Right kidney (tissue), 9 donors: ENCODE measurements at places on chromosomes 2 and 18.
A peak's percentile ranks its signal among the peaks of the same experiment; 100 is the strongest.

- no peak for DNase-seq
Observed at GRCh38 chr2:52356556-52356955, 1324.6 kb upstream of the NRXN1 start.

DNA sequence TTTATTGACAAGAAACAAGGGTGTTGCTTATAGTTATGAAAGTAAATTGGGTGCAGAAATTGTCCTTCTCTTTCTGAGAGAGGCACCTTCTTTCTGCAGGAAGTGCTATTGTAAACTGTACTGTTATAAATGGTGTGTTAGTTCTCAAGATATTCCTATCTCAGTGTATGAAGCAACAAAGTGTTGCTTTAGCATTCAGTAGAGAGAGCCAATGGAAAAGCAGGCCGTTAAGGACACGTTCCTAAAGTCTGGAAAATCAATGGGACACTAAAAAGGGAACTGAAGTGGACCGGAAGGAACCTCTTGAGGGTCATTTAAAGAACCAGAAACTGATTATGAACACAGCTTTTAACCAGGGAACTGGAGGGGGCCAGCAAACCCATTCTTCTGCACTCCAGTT is 510.0 kb upstream of the ZEB2 start:
- DNase-seq: no peak

DNA sequence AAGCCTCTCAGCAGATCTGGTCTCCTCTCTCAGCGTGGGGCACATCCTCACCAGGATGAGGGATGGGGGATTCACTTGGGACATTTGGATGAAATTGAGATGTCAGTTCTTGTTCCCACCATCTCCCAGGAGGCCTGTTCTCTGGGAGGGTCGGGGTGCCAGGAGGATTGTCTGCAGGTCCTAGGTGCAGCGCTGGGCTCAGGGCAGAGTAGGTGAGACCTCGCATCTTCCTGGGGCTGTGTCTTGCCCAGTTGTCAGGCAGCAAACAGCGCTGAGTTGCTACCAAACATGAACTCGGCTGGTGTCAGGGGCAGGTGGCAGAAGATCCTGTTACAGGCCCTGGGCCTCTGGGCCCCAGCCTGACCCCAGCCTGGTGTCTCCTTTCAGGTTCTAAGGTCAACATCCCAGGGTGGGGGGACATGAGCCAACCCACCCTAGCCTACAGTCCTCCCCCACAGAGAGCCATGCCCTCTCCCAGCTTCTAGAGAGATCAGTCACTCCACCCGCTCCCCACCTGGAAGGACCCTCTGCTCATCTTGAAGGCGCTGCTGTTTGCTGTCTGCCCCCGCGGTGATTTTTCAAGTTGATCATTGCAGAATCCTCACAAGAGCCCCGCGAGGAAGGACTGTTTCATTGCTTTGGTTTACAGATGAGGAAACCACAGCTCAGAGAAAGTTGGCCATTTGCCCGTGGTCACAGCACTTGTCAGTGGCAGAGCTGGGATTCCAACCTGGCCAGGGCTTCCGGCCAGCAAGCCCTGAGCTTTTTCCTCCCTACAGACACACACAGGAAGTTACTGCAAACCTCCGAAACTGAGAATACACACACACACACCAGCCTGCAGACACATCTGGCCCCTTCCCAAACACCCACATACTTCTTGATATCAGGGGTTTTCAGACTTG is 83.9 kb downstream of the STPG4 start:
- DNase-seq: no peak

- DNase-seq: peak; percentile 56
Observed at GRCh38 chr2:20543469-20544152, 96.7 kb downstream of the RHOB start.

- peak; percentile 93 for DNase-seq
Observed at GRCh38 chr2:55419233-55419678, 400 bp downstream of the CCDC88A start.

DNA sequence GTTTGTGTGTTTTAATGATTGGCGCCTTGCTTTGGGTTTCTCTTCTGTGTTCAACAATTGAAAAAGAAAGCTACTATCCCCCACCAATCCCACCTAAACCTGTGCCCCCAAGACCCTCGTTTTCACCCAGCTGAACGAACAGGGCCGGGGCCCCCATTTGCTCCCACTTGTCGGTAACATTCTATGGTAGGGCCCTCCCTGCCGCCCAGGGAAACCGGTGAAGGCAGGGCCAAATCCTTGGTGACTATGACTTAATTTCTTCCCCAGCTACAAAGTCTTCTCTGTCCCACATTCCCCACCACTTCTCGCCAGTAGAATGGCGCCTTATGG is 598 bp upstream of the SNRNP200 start:
- DNase-seq: no peak

- DNase-seq: no peak
Observed at GRCh38 chr2:172893111-172893510, 157.5 kb downstream of the RAPGEF4 start.

DNA sequence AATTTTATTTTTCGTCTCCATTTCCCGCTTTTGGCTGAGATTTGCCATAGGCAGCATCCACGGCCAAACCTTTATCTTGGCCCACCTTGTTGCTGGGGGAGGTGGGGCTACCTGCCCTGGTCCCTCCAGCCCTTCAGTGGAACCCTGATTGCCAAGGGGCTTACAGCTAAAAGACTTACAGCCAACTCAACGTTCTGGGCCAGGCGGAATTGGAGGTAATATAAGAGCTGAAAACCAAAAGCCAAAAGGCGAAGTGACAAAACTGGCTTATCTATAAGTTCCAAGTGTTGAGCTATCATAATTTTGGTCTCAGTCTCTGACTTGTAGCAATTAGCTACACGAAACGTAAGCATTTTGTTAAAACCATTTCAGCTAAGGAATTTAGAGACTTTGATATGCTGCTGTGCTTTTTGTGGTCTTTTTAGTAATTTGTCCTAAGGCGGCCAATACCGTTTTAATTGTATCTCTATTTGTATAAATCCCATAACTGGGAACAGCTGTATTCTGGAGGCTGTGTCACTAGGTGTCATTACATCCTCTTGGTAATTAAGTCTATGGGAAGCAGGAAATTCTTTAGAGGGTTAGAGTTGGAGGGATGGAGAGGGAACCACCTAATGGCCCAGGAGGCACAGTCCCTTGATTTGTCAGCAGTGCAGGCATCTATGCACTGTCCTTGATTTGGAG is 24.0 kb downstream of the PDCD1 start:
- DNase-seq: no peak

DNA sequence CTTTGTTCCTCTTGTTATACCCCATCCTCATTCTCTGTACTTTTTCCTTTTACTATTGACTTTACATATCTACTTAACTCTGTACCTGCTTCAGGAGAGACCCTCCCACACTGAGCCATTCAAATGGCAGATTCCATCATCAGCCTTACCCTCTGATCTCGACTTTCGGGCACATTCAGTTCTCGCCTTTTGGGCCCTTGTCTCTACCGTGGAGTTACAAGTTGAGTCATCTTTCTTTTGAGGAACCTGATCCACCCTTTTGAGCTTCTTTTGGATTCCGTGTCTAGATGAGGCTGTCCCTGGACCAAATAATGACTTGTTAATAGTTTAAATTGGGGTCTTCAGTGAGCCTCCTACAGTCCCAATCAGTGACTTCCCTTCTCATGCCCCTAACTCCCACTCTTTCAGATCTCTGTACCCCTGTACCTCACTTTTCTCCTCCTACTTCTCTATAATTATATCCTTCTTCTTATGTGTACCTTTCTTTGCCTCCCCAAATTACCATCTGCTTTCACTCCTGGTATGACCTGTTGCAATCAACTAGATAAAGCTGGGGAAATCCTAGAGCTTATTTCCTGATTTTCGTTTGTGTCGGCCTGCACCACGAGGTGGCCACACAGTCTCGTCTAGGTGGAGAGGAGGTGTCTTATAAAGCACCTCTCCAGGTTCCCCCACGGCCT is 17.2 kb downstream of the SP110 start:
- no peak for DNase-seq

- DNase-seq: no peak
Observed at GRCh38 chr2:113709022-113709421, 47.4 kb downstream of the SLC35F5 start.

DNA sequence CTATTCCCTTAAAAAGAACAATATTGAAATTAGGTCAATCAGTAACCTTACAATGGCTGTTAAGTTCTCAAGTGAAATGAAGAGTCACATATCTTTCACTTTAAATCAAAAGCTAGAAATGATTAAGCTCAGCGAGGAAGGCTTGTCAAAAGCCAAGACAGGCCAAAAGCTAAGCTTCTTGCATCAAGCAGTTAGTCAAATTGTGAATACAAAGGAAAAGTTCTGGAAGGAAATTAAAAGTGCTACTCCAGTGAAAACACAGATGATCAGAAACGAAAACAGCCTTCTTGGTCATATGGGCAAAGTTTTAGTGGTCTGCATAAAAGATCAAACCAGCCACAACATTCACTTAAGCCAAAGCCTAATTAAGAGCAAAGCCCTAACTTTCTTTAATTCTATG is 402.6 kb upstream of the ZEB2 start:
- no peak for DNase-seq

DNA sequence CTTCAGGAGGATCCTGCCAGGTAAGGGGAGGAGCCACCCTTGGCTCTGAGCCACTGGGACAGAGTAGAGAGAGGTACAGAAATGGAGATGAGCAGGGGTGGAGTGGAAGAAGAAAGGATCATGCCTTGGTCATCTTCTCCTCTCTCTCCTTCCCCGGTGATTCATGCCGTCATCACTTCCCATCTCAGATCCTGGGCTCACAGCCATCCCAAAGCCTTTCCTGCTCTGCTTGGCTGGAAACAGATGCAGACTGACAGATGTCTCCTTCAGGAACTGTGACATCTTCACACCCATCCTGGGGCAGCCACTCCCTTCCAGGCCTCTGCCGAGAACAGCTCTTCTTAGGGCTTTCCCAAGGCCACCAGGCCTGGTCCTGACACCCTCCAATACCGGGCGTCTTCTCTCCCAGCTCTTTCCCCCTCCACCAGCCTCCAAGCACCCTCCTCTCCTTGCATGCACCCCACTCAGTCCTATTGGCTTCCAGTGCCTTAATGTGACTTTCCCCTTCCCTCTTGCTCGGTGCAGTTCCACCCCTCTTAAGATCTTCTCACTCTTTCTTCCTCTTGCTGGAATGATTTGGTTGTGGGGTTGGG is 58.3 kb upstream of the TNP1 start:
- DNase-seq: no peak

GRCh38 chr18:44742718-44743311 is 62.1 kb downstream of the SETBP1 start:
- peak; percentile 49 for DNase-seq

GRCh38 chr2:8252997-8253694 is 428.7 kb upstream of the ID2 start:
- DNase-seq: no peak

DNA sequence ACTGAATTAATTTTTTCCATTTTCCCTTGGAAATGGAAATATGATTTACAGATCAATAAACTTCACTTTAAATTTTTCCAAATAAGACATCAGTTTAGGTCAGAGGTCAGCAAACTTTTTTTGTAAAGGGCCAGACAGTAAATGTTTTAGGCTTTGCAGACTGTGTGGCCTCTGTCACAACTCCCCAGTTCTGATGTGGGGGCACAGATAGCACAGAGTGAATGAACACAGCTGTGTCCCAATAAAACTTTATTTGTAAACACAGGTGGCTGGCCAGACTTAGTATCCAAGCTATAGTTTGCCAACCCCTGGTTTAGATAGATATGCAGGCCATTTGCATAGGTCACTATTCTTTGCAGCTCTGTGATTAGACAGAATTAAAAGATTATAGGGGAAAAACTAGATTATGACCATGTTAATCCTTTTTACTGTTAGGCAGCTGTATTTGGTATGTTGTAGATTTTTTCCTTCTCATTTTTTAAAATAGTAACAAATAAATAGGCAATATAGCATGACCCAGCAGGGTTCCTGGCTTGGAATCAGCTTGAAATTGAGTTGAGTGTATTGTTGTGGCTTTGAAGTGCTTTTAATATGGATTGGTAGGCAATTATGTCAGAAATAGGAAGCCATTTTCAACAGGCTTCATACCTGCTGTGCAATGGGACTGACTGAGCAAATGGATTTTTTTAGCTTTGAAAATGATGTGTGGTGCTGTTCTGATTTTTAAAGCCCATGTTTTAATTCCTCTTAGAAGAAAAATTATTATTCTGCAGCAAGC is 59.7 kb downstream of the WDSUB1 start:
- no peak for DNase-seq

DNA sequence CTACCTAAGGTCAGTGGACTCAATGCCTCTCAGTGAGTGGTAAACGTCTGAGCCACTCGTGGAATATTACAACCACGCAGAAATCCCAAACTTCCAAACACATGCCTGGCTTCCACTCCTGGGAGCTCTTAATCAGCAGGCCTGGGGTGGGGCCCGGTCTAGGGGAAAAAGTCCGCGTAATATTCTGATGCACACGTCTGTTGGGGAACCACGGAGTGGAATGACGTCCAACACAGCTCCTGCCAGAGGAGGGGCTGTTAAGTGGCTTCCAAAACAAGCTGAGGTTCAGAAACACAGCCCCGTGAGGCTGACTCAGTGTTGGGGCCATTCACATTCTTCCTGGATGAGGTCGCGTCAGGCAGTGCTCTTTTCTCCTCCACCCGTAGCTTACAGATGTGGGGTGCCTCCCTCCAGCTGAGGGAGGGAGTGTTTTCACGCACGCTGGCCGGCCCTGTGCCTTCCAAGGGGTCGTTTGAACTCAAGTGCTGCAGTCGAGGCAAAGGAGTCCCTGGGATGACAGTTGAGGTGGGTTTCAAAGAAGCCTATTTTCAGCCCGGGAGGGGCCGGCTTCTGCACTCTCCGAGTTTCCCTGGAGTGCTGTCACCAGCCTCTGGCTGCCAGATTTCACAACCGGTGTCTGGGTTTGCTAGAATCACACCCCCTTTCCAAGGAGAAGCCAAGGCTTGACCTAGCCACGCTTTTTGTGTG is 73.1 kb downstream of the ACKR3 start:
- no peak for DNase-seq

GRCh38 chr18:12394428-12394827 is 13.3 kb upstream of the PRELID3A start:
- DNase-seq: no peak

DNA sequence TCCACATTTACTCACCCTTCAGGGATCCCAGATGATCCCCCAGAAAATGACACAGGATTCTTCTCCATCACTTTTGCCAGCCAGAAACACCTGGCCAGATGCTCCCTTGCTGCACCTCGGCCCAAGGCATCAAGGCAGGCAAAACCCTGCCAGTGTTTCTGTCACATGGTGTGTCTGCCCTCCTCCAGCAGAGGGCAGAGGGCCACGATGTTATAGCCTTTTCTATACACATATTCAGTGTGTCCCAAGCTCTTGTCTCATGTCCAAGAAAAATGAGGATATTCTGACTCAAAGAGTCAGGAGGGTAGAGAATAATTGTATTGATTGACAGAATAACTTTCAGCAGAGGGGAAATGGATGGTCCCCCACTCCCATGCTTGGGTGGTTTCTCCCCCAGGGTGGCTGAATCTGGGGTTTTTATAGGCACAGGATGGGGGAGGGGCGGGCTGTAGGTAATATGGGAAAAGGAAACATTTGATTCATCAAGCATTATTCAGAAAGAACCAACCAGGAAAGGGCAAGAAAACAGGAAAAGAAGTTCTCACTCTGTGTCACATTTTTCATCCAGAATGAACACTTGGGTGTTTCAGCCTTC is 933.9 kb downstream of the TRIB2 start:
- no peak for DNase-seq

- no peak for DNase-seq
Observed at GRCh38 chr18:25710981-25711380, 359.0 kb upstream of the ZNF521 start.

GRCh38 chr2:219916281-219916680 is 288.9 kb downstream of the SLC4A3 start:
- DNase-seq: no peak
